Posterior vena cava (tissue), 2 donors: ENCODE measurements at places on chromosomes 2 and 18.
A peak's percentile ranks its signal among the peaks of the same experiment; 100 is the strongest.

- DNase-seq: no peak
Measured at GRCh38 chr2:57906152-57906732, 140.4 kb upstream of the VRK2 start.

DNA sequence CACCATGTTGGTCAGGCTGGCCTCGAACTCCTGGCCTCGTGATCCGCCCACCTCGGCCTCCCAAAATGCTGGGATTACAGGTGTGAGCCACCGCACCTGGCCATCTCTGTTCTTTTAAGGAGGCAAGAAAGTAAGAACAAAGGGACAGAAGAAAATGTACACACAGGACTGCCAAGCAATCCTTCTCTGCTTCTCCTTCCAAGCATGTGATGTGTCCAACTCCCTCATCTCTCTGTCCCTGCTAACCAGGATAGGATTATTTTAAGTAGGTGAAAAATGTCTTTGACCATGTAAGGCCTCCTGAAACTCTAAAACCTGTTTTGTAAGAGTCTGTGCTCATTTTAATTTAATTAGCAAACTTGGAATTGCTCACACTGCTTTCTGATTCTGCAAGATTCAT lies 89.3 kb upstream of the ATL2 start:
- DNase-seq: no peak

DNA sequence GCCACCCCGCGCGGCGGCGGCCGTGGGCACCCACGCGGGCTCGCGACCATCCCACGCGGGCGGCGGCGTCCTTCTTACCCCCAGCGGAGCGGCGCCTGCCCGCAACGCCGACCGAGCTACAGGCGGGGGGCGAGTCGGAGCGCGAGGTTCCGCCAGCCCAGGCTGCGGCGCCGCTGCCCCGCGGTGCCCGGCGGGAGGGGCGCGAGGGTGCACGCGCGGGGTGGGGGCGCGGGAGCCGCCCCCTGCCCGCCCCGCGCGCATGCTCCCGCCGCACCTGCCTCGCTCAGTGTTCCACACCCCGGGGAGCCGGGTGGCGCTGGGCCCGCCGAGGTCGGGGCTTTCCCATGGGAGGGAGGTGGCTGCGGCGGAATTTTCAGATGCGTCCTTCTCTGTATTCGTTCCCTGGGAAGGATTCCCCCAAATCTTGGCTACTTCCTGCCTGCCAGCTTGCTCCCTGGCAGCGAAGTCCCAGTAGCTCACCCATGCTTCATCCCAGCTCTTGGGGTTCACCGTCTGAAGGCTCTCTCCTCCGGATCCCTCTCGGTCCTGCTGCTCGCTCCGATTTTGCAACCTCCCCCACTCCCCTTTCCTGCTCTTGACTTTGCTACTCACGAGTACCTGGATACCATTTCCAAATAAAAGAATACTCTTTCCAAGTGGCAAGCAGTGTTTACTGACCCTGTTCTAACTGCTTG lies at the start of gene L3MBTL4:
TSS of gene L3MBTL4 (minus strand) at position 189 of the 695 bp plus-strand sequence. CDS start 103,286 bp downstream, outside the sequence.
- no peak for DNase-seq

DNA sequence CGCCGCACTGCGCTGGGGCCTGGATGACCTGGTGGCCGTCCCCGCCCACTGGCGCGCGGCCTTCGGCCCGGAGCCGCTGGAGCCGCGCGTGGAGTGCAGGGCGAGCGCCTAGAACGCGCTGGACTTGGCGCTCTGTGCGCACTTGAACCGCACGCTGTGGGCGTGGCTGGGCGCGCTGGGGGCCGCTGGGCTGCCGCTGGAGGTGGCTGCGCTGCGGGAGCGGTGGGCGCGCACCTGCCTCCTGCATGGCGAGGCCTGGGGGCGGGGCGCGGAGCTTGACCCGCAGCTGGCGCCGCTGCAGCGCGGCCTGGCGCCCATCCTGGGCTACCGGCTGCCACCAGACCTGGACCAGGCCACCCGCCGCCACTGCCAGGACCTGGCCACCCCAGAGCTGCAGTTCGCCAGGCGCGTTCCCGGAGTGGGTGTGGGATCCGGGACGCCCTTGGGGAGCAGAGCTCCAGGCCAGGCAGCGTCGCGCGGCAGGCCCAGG lies 9.9 kb downstream of the AQP12B start:
- DNase-seq: no peak

GRCh38 chr2:240013343-240013742 lies 11.8 kb downstream of the NDUFA10 start:
- no peak for DNase-seq

GRCh38 chr2:144099340-144099739 lies 420.6 kb downstream of the ZEB2 start:
- no peak for DNase-seq

GRCh38 chr2:10845640-10846039 lies 33.1 kb upstream of the PDIA6 start:
- peak; percentile 59 for DNase-seq

GRCh38 chr2:241379481-241380480 lies 23.7 kb downstream of the FARP2 start:
- no peak for DNase-seq

DNA sequence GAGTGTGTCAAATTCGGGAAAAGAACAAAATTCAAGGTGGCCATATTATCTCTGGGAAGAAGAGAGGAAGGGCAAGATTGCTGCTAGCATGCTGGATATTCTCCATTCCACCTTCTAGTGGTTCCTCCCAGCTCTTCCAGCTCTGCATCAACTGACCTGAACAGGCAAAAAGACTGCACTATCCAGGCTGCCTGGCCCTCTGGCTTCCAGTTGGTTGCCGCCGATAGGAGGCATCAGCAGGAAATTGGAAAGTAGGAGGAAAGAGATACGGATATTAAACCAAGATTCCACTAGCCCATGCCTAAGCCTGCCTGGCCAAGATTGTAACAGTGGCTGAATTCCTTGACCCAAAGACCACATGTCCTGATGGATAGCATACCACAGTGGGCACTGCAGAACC lies 1.7 kb upstream of the RTTN start:
- no peak for DNase-seq

GRCh38 chr18:13265008-13265910 lies 46.7 kb downstream of the LDLRAD4 start:
- peak; percentile 62 for DNase-seq

DNA sequence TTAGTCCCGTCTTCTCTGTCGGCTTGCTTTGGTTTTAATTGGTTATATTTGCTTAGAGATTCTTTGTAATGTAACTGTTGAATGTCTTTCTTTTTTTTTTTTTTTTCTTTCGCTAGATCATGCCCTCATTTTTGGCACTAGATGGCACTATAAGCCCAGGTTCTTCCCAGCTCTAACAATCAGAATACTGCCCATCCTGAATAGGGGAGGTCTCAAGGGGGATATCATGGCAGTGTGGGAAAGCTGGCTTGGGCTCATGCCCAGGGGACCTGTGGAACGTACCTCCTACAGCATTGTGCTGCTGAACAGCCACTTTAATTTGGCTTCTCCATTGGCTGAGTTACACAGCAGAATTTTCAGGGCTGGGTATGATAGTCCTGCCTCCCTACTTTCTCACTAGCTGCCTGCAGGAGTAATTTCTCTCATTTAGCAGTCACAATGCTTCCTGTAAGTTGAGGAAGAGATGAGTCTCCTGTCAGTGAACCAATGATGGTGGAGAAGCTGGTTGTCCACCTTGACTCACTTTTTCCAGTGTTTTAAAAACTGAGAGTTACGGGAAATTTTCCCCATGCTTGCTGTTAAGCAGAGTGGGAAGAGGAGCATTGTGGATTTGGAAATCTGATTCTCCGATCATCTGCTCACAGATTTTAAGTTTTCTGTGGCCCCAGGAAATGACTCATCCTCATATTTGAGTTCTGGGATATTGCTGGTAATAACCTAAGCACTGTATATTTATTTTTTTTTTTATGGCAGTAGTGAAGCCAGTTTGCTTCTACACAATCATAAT lies 47.2 kb downstream of the RAD51AP2 start:
- DNase-seq: no peak

GRCh38 chr2:120556911-120557310 lies 178.8 kb upstream of the GLI2 start:
- no peak for DNase-seq

GRCh38 chr2:3168230-3168891 lies 209.3 kb downstream of the EIPR1 start:
- DNase-seq: peak; percentile 78

DNA sequence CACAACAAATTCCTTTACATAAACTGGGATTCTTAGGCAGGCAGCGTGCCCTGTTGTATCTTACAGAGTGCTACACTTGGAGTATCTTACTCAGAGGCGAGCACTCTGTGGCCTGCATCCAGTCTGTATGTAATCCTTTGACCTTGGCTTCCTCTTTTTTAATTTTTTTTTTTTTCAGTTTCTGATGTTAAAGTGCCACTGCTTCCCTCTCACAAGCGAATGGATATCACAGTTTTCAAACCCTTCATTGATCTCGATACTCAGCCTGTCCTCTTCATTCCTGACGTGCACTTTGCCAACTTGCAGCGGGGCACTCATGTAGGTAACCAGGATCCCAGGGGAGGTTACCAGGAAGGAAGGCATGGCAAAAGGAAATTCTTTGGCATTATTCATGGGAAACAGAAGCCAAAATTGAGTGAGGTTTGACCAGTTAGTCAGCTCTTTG lies 40.4 kb downstream of the GRHL1 start:
- DNase-seq: peak; percentile 64

- no peak for DNase-seq
Measured at GRCh38 chr2:106108351-106108750, 85.8 kb downstream of the UXS1 start.

- DNase-seq: peak; percentile 59
Measured at GRCh38 chr2:1747065-1747941, 3.0 kb upstream of the PXDN start.

DNA sequence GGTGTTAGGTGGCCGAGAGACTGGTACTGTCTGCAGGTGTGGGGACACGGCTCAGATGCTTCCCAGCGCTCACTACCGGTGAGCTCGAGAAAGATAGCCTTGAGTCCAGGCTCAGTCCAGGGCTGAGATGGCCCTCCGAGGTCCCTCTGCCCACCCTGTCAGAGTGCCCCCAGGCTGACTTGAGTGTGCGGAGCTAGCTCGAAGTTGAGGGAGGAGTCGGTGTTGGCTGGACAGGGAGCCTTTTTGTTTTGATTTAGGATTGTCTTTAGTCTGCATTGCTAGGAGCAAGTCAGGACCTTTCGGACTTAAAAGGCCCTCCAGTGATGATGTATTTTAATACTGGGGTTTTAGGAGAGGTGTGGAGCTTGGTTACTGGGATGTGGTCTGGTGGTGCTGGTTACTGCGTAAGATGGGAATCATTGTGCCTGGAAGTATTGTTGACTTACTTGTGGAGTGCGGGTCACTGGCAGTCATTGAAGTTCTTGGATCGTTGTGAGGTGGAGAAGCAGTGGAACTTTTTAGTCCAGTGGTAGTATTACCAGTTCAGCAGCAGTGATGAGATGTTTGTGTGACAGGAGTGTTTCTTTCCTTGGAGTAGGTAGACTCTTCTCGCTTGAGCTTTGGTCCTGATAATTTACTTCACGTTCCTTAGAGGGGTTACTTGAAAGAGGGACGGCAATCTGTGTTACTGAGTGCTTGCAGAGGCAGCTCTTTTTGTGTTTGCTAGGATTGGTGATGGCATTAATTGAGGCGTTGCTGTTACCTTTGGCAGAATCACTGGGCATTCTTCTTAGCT lies 633 bp downstream of the KIAA1328 start:
- no peak for DNase-seq

GRCh38 chr2:10497797-10498251 lies 49.7 kb upstream of the ODC1 start:
- DNase-seq: peak; percentile 79

DNA sequence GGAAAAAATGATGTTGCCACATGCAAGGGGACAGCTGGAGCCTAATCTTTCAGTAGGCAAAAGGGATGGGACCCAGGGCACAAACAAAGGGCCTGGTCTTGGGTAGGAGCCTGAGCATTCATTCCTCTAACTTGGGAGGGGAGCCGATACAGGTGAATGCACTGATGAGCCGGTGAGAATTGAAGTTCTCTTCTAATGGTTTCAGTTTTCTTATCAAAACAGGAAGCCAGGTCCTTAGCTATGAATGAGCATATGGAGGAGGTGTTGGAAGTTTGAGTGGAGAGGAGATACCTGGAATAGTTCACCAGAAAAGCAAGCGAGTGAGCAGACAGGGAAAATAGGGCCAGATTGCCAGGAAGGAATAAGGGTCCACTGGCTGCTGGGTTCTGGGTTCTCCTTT lies 10.1 kb downstream of the DPP4 start:
- DNase-seq: no peak

DNA sequence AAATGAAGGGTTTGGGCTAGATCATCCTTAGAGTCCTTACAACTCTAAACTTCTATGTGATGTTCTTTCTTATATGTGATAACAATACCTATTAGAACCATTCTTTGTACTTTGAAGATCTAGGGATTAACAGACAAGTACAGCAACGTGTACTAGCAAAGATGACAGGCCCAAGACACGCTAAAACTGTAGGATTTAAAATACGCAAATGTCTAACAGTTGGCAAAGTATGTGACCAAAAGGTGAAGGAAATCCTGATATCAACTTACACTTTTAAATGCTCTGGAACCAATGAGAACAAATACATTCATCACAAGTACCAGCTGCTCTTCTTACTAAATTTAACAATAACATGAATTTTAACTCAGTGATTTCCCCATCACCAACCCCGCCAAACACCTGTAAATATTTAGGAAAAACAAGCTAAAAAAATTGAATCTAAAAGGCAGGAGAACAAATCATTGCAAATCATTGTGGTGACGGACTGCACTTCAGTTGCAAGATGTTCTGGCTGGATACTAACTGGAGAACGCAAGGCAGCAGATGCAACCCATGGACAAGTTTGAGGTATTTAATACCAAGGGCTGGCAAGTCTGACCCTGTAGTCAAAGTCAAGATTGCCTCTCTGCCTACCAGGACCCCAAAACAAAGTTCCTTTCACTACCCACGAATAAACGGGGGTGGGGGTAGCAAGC lies 1.4 kb downstream of the ANKRD44 start:
- no peak for DNase-seq

- no peak for DNase-seq
Measured at GRCh38 chr2:153403940-153404339, 74.6 kb downstream of the RPRM start.

GRCh38 chr2:9308186-9308955 lies 101.8 kb downstream of the ASAP2 start:
- no peak for DNase-seq

- DNase-seq: no peak
Measured at GRCh38 chr2:156536534-156536933, 100.4 kb downstream of the GPD2 start.

GRCh38 chr2:30514134-30514847 lies 67.2 kb downstream of the LCLAT1 start:
- no peak for DNase-seq

DNA sequence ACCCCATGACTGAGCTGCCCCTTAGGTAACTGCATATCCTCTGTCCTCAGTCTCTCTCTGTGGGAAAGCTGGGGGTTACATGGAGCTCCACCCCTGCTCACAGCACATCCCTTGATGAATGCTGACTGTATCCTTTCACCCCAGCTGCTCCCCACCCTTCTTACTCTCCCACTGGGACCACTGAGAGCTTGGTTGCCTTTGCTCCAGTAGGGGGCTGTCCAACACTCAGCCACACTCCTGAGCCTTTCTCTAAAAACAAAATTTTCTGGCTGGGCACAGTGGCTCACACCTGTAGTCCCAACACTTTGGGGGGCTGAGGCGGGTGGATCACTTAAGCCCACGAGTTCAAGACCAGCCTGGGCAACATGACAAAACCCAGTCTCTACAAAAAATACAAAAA lies 89.2 kb upstream of the MSH2 start:
- DNase-seq: no peak
